ENCODE measurements at places on chromosomes 12 and 14.

DNA sequence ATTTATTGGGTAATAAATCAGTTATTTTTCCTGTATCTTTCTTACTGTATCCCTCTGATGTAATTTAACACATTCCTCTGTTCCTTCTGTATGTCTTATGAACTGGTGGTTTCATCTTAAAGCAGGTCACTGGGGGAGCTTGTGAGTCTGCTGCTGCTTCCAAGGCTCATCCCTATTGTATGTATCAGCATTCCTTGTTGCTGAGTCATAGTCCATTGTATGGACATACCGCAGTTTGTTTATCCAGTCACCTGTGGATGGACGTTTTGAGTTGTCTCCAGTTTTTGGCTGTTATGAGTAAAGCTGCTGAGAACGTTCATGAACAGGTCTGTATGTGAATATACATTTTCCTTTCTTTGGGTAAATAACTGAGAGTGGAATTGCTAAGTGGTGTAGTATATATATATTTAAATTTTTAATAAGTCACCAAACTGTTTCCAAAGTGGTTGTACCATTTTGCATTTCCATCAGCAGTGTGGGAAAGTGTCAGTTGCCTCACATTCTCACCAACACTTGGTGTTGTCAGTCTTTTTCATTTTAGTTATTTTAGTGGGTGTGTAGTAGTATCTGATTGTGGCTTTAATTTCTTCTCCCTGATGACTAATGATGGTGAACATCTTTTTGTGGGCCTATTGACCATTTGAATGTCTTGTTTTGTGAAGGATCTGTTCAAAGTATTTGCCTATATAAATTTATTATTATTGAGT is 82.7 kb downstream of the BEGAIN start:
- DNase-seq: peak; percentile 58

- no peak for DNase-seq
Measured at GRCh38 chr14:72633551-72633950, 260.4 kb downstream of the DPF3 start.

DNA sequence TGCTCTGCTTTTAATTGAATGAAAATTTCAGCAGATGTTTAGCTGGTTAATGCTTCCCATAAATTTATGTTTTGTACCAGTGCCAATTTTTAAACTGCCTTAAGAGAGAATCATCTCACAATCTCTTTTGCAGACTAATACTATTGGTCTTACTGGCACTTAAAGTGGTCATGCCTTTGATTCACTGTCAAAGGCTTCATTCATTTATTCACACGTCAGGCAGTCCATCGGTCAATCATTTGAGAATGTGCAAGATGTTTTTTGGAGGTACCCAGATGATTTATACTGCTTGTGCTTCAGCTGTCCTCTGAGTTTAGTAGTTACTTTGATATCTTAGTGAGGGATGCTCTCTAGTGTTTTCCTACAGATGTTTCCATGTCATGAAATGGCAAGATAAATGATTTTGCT is 83.4 kb downstream of the NAV3 start:
- DNase-seq: peak; percentile 9

DNA sequence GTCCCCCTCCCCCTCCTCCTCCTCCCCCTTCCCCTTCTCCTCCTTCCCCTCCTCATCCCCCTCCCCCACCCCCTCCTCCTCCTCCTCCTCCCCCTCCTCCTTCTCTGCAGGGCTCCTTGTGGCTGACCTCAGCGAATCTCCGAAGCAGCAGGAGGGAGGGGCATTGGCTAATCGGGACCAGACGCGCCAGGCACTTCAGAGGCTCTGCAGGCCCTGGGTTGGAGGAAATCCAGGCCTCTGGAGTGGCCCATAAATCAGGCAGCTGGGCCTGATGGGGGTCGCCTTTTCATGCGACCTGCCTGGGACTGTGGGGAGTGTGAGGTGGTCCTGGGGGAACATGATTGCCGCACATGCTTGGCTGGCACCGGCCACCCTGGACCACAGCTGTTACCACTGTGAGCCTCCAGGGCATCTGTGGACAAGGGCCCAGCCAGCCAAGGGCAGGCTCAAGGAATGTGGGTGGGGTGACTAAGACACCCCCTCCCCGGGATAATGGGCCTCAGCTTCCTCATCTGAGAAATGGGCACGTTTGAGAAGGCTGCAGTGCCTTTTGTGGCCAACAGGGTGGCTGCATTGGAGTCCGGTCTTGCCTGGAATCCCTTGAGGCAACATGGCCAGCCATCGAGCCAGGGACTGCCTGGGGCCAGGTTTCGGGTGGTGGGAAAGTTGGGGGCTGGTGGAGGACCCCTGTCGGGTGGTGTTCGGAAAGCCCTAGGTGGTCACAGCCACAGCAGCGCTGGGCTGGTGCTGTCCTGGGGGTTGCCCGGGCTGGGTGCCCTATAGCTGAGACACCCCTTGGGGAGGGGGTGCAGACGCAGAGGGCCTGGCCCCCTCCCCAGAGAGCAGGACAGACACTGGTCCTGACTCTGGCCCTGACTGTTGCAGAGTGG is 12.0 kb downstream of the KIF26A start:
- peak; percentile 35 for DNase-seq

GRCh38 chr12:6020930-6021329 is 75.9 kb upstream of the ANO2 start:
- no peak for DNase-seq

DNA sequence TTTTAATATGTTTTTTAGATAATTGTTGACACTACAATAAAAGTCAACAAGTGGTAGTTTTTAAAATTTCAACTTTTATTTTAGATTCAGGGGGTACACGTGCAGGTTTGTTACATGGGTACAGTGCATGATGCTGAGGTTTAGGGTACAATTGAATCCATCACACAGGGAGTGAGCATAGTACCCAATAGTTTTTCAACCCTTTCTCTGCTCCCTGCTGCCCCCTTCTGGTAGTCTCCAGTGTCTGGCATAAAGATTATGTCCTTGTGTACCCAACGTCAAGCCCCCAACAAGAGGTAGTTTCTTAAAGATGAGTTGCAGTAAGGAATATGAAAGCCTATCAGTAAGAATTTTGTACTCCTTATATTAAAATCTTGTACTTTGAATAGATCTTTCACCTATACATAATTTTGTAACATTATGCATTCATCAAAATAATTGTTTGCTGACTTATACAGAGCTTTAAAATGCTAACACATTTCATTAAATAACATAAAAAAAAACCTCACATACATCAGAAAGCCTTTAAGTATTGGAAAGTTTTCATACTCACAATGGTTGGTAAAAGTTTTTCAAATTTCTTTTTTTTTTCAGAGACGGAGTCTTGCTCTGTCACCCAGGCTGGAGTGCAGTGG is 5.4 kb upstream of the RALGAPA1 start:
- peak; percentile 60 for DNase-seq

DNA sequence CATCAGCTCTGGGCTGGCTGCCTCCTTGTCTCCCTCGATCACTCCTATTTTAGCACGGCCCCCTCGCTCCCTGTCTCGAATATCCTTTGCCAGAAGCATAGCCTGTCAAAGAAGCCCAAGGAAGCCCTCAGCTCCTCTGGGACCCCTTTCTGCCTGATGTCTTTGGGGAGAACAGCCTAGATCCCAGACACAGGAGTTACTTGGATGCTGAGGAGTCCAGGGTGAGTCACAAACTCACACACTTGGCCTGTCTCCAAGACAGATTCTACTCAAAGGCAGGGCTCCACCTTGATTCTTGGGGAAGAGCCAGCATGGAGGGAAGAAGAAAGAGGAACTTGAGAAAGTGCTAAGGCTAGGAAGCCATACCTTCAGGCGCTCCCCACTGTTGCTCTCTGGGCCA is 8.1 kb downstream of the AVIL start:
- DNase-seq: peak; percentile 78

DNA sequence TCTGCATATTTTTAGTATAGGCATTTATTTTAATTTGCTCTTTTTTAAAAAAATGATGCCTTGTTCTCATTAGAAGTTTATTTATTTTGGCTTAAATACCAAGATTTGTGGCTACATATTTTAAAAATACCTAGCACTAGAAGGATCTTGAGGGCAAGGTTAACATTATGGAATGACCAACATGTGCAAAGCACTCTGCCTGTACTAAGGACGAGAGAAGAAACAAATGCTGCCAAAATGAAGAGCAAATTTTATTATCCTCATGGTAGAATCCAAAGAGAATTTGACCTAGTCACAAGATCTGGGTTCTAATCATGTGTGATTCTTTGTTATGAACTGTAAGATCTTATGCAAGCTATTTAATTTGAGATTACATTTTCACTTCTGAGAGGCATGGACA is 2.8 kb downstream of the CAND1 start:
- peak; percentile 20 for DNase-seq

- no peak for DNase-seq
Measured at GRCh38 chr14:30894923-30895515, 20.7 kb downstream of the COCH start.

GRCh38 chr12:8871068-8871467 is 43.2 kb upstream of the PHC1 start:
- no peak for DNase-seq

DNA sequence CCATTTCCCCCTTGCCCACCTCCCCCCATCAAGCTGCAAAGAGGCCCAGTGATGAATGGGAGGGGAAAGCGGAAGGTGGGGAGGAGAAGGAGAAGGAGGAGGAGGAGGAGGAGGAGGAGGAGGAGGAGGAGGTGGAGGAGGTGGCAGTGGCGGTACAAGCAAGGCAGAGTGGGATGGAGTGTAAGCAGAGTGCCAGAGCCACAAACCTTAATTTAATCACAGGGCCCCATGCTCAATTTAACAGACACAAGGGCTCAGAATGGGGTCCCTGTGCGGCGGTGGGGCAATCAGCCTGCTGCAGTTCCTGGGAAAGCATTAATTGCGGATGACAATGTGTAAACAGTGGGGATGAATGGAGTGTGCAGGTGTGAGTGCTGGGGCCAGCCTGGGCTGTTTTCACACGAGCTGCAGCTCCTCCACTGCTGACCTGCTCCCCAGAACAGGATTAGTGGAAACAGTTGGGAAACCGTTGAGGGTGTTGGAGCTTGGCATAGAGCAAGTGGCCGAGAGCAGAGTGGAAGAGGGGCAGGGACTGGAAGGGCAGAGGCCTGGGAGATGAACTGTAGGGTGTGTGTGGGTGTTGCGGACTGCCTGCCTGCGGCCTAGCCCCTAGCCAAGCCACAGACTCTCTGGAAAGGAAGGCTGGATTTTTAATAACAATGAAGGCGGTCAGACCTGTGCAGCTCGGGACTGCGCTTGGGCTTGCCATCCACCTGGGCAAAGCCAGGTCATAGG is 36.4 kb upstream of the SMOC1 start:
- DNase-seq: no peak

DNA sequence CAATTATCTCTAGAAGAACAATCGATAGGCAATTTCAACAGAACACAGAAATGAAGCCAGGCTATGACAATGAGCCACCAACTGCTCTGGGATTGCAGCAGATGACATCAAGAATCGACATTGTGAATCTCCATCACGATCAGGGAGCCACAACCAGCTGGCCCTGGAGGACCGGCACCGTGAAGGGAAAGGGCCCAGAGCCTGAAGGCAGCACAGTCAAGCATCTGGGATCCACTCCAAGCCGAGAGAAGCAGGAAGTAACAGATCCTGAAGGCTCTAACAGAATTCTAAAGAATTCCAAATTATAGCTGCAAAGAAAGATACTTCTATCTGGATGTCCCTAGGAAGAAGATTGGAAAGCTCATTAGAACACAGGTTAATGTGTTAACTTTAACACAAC is 61.0 kb downstream of the LRRC74A start:
- peak; percentile 43 for DNase-seq

- no peak for DNase-seq
Measured at GRCh38 chr12:59911516-59911915, 315.7 kb downstream of the SLC16A7 start.

- DNase-seq: no peak
Measured at GRCh38 chr12:47602949-47603558, 102.8 kb downstream of the RPAP3 start.

DNA sequence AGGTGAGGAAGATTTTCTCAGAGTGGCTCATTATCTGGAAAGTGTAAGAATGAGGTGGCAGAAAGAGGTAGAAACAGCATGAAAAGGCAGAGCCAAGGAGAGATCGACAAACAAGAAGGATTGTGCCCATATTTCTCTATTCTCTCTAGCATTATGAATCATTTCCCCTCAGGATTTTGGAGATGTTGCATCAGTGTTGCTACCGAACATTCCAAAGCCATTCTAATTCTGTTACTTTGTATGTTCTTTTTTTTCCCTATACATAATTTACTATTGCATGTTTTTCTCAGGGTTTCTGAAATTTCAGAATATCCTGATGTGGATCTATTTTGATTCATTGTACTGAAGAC is 61.4 kb downstream of the KICS2 start:
- peak; percentile 77 for DNase-seq

DNA sequence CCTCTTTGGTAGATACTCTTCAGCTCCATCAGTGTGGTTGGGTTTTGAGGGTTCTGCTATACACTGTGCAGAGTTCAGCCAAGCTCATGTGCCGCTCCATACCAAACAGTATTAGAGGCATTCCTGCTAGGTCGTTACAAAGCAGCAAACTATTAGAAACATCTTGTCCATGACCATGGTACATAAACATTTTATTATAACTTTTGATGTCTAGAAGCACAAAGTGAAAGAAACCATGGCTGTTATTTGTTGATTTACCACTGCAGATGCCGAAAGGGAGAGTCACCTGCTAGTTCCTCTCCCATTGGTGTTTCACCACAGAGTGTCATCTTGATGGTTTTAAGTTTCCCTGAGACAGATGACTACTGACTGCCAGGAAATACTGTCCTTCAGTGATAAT is 242.0 kb downstream of the ADAMTS20 start:
- no peak for DNase-seq

GRCh38 chr12:106118-106591 is 39.6 kb downstream of the IQSEC3 start:
- DNase-seq: peak; percentile 32

- no peak for DNase-seq
Measured at GRCh38 chr12:119369907-119370546, 35.5 kb downstream of the CCDC60 start.

GRCh38 chr12:95554532-95555071 is 3.3 kb upstream of the USP44 start:
- DNase-seq: no peak

- no peak for DNase-seq
Measured at GRCh38 chr12:90989686-90990111, 15.1 kb downstream of the EPYC start.

- DNase-seq: no peak
Measured at GRCh38 chr12:116164250-116165035, 113.0 kb downstream of the MED13L start.

GRCh38 chr12:67508830-67509229 is 139.7 kb upstream of the DYRK2 start:
- DNase-seq: no peak

DNA sequence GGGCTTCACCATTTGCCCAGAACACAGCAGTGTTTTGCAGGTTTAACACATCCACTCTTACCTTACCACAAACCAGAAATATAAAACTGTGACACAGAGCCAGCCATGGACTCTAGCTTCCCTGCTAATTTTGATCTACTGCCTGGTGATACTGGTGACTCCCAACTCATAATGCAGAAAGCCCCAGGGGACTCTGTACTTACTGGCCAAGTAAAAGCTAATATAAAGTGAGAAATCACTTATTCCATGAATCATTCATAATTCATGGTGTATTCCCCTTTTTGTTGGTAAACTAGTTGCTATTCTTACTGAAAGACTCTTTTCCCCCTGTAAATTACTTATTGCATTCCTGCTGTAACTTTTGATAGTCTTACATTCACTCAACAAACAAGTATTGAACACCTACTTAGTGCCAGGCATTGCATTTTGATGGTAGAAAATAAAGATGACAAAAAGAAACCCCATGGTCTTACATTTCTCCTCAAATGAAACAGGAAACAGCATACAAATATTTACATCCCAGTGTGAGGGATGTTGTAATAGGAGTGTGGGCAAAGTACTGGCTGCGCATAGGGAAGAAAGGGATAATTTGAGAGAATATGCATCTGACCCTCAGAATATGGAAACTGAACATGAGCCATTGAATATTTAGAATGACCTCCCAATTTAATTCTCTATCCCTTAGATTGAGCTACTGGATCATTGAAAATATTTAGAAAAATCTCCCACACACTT is 279.6 kb downstream of the PDZRN4 start:
- DNase-seq: no peak
